ENCODE measurements at places on chromosomes 11 and 22. TPM values are rescaled to one million over a fixed set of nuclear protein-coding genes. Genes with fewer than 3 reads are reported as not detected.
A peak's percentile ranks its signal among the peaks of the same experiment; 100 is the strongest.

- no peak for DNase-seq
- no peaks in the 10 kb centered on the region for H3K27me3 ChIP-seq
- peaks cover 99% of the 10 kb centered on the region for H3K4me1 ChIP-seq
- no peak overlapping the region for H3K27ac ChIP-seq
These were observed 79.3 kb downstream of the SGSM3 start for GRCh38 chr22:40449676-40450035.

The SIK2 gene
- total RNA-seq: 17.3 TPM

DNA sequence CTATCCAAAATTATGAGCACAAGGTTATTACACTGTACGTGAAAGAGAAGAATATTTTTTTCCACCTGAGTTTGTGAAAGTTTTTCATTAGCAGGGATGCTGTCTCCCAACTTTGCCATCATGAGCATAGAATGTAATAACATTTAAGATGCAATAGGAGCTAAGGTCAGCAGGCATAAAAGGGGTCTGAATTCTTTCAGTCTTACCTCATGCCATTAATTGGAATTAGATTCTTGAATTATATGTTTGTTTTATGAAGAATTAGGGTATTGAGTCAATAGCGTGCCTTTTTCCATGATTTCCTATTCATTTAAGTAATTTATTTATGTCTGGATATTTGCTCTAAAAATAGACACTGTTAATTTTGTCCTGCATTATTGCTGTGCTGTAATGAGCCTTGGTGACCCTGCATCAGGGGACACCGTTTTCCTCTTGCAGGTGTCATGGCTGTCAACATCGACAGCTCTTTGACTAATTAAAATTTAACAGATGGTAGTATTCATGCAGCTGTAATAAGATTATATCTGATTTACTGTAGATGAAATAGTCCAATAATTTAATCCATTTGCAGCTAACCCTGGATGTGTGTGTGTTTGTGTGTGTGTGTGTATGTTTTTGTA, 637.5 kb downstream of the NELL1 start:
- no peak overlapping the region for H3K4me3 ChIP-seq
- DNase-seq: no peak
- H3K27ac ChIP-seq: no peak overlapping the region
- no peaks in the 10 kb centered on the region for H3K4me1 ChIP-seq
- H3K27me3 ChIP-seq: no peaks in the 10 kb centered on the region

The ENTHD1 gene
- total RNA-seq: not detected

DNA sequence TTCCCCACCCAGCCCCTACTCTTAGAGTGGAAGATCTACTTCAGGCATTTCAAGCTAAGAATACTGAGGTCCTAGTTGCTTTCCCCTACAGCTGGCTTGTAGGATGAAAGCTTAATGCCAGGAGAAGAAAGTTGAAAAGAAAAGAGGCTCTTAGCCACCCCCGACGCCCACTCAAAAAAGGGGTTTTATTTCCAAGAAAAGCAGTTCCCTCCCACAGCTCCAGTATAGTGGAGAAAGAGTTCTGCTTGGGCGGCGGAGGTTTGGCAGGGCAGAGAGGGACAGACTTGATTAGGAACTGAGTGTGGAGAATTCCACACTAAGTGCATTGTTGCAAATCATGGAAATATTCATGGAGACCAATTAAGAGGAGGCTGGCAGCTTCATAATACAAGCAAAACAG, 470.9 kb downstream of the ETS1 start:
- no peaks in the 10 kb centered on the region for H3K36me3 ChIP-seq
- no peak overlapping the region for H3K4me3 ChIP-seq
- no peaks in the 10 kb centered on the region for H3K27me3 ChIP-seq

DNA sequence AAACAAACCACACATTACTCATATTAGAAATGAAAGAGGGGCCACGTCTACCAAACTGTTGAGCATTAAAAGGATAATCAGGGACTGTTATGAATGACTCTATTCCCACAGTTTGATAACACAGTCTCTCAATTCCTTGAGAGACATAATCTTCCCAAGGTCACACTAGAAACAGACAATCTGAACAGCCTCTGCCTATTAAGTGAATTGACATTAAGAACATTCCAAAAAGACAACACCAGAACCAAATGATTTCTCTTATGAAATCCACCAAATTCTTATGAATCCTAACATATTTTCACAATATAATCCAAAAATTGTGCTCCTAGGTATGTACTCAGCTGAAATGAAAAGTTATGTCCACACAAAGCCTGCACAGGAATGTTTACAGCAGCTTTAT, 4.6 kb downstream of the RFPL1 start:
- DNase-seq: no peak
- H3K4me1 ChIP-seq: no peaks in the 10 kb centered on the region
- no peak overlapping the region for H3K4me3 ChIP-seq
- no peak overlapping the region for H3K27ac ChIP-seq

GRCh38 chr11:115466122-115466521, 38.1 kb downstream of the CADM1 start:
- no peak for DNase-seq
- no peaks in the 10 kb centered on the region for H3K27me3 ChIP-seq
- no peak overlapping the region for H3K4me3 ChIP-seq
- H3K36me3 ChIP-seq: no peaks in the 10 kb centered on the region
- peaks cover 4% of the 10 kb centered on the region for H3K4me1 ChIP-seq

The MIAT gene
- 0.28 TPM for total RNA-seq

The OR52B6 gene
- total RNA-seq: not detected

DNA sequence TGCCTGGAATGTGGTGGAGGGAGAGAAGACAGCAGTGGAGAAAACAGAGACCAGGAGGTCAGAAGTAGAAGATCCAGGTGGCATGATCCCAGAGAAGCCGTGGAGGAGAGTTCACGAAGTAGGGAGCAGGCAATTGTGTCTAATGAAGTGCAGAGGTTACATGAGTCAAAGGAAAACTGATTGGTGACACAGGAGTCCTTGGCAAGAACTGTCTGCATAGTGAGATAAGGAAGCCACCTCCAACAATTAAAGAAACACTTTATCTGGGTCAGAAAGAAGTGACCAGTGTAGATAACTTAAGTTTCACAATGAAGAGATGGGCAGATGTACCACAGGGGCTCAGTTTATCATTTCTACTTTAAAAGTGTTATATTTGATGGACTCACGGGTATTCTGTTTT, 57.0 kb upstream of the PTH start:
- H3K4me3 ChIP-seq: no peak overlapping the region
- no peaks in the 10 kb centered on the region for H3K36me3 ChIP-seq
- H3K4me1 ChIP-seq: no peaks in the 10 kb centered on the region
- H3K27ac ChIP-seq: no peak overlapping the region
- no peaks in the 10 kb centered on the region for H3K27me3 ChIP-seq
- no peak for DNase-seq

DNA sequence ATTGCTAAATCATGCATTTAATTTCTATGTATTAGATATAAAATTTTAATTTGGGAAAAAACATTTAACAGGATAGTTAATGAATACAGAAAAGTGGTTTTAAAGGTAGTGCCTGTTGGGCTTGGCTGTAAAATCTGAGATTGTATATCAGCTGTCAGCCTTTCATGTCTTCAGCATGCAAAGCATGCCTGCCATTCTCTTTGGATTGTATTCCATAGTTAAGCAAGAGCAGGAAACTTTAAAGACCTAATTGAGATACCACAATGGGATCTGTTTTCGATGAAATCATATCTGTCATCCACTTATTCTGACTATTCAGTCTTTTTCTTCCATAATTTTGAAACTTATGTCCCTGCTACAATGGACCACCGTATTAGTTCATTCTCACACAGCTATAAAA, 451.0 kb upstream of the DDI1 start:
- no peak overlapping the region for H3K4me3 ChIP-seq
- no peaks in the 10 kb centered on the region for H3K27me3 ChIP-seq
- no peaks in the 10 kb centered on the region for H3K4me1 ChIP-seq
- DNase-seq: no peak
- H3K36me3 ChIP-seq: no peaks in the 10 kb centered on the region

DNA sequence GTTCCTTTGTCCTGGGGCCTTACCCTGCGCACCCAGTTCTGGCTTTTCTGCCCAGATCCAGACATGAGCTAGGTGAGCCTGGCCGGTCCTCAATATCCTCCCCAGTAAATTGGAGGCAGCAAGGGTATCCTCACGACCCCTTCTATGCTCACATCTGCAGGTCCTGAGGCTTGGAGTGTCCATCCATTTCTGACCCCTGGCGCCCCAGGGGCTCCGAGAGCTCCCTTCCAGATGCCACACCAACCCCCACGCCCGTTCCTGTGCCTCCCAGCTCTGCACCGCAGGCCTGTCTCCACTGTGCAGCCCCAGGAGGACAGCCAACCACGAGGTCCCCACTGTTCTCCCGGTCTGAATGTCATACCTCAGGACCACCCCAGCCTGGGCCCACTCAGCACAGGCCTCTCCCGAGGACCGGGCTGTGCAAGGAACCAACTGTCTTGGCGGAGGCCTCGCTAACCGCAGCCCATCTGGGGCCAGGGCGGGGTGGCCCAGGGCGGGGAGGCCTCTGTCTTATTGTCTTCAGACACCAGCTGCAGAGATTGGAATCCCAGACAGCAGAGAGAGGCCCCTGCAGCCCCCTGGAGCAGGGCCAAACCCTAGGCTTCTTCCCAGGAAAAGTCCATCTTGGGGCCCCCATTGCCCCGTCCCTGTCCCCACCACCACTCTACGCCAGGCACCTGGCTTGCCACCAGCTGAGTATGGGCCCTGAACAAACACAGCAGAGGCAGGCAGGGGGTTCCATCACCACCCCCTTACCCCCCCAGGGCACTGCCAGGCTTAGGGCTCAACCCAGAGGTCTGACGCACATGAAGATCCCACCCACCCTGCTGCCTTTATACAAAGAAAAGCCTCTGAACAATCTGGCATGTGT, 39.3 kb downstream of the ALX4 start:
- DNase-seq: no peak
- no peak overlapping the region for H3K4me3 ChIP-seq
- H3K27ac ChIP-seq: no peak overlapping the region
- H3K27me3 ChIP-seq: no peaks in the 10 kb centered on the region
- no peaks in the 10 kb centered on the region for H3K4me1 ChIP-seq

- no peaks in the 10 kb centered on the region for H3K36me3 ChIP-seq
- no peak for DNase-seq
- no peak overlapping the region for H3K27ac ChIP-seq
These were observed 284.5 kb downstream of the LARGE1 start for GRCh38 chr22:33635766-33636165.

The CCDC88B gene
- 13.1 TPM for total RNA-seq

- no peak for DNase-seq
- no peaks in the 10 kb centered on the region for H3K36me3 ChIP-seq
- no peak overlapping the region for H3K27ac ChIP-seq
These were observed 234.3 kb upstream of the TENM4 start for GRCh38 chr11:79675081-79675480.

The C11orf97 gene
- not detected for total RNA-seq

DNA sequence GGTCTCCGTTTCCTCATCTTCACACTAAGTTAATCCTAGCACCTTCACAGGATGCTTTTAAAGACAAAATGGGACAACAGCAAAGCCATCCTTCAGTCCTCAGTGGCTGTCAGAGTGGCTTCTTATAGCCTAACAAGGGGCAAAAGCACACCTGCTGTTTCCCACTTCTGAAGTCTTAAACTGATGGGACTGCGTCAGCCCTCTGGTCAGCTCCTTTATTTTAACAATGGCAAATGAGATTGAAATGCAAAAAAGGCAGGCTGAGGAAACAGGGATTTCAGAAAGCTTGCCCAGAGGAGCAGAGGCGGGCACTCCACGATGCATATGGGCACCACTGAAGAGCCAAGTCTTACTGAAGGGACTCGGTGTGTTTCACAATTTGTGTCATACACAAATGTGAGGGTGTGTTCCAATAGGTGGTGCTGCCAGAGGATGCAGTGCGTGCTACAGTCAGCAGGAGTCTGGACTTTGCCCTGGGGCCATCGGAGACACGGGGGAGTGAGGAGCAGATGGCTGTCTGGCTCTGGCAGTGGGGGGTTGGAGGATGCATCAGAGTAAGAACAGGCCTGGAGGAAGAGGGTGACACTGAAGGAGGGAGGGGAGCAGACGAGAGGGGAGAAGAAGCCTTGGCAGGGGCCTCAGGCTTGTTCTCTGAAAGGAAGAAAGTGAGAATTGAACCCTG, 47.3 kb downstream of the TENM4 start:
- H3K4me3 ChIP-seq: no peak overlapping the region
- H3K27ac ChIP-seq: no peak overlapping the region

- peaks cover 84% of the 10 kb centered on the region for H3K36me3 ChIP-seq
- H3K4me3 ChIP-seq: peak overlapping the region; percentile 27
- no peak for DNase-seq
- peak overlapping the region; percentile 55 for H3K27ac ChIP-seq
These were observed 12.2 kb downstream of the NEAT1 start for GRCh38 chr11:65434667-65435410.

The KLHL35 gene
- not detected for total RNA-seq

DNA sequence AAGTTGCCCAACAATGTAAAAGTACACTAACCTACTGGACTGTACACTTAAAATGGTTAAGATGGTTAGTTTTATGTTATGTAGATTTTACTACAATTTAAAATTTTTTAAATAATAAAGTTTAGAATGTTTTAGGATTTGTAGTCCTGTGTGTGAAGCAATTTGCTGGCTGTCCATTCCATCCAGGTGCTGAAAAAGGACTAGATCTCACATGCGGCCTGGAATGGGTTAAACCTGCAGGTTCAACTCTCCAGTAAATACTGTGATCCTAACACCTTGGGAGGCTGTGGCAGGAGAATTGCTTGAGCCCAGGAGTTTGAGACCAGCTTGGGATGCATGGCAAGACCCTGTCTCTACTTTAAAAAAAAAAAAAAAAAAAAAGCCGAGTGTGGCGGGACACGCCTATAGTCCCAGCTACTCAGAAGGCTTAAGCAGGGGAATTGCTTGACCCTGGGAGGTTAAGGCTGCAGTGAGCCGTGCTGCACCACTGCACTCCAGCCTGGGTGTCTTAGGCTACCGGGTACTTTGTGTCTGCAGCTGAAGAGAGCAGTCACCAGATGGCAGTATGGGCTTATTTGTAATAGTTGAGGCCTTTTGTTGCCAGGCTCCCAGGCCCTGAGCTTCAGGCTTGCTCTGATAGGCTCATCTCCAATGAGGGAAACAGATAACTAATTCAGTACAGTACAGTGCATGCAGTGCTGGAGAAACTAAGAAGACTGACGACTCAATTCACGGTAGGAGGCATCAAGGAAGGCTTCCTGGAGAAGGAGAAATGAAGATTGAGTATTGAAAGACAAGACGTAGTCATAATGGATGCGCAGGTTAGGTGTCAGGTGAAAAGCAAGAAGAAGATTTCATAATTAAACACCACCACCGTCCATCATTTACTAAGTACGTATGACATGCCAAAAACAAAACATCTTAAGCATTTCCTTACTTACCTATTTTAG, 64.7 kb upstream of the ASPHD2 start:
- no peak overlapping the region for H3K4me3 ChIP-seq
- DNase-seq: peak; percentile 53
- H3K27ac ChIP-seq: no peak overlapping the region
- peaks cover 9% of the 10 kb centered on the region for H3K4me1 ChIP-seq
- H3K36me3 ChIP-seq: no peaks in the 10 kb centered on the region

The ATG2A gene
- total RNA-seq: 12.4 TPM

The GGT1 gene
- 3.0 TPM for total RNA-seq

Data from heart right ventricle (tissue), 16 donors.